ENCODE measurements at places on chromosomes 6 and 20.

- no peak for DNase-seq
Measured at GRCh38 chr6:169998457-169998856, 247.0 kb downstream of the ERMARD start.

DNA sequence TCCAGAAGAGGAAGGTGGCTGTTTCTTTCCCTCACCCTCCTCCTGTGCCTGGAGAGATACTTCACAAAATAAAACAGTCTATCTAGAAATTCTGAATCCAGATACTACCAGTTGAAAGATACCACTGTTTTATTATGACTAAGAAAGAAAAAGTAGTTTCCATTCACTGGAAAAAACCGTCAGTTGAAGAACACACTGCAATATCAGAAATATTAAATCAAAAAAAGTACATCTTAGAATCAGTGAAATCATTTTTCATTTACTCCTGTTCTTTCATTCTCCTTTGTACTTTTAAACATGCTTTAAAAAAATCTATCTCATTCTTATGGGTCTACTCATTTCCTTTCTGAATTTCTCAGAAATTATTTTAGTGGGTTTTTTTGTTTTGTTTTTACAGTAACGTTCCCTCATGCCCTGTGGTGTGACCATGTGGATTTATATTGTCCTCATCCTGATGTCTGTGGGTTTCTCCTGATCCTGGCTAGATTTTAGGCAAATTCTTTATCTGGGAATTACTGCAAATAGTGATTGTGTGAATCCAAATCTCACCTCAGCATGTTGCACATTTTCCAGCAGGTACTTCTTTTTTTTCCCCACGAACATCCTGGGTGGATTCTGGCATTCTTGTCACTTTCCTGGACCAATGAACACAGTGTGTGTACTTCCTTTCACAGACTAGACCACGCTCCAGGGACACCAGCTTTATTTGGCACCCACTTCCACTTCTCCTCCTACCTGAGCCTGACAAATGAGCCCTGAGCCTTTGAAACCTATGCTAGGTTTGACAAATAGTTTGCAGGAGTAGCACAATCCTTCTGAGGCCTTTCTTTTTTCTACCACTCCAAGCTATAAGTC, 114.0 kb upstream of the LAMP5 start:
- DNase-seq = no peak

GRCh38 chr6:162109480-162110050, 618.0 kb downstream of the PRKN start:
- DNase-seq = no peak

GRCh38 chr20:46930640-46931339, 36.1 kb downstream of the EYA2 start:
- DNase-seq = peak; percentile 64

DNA sequence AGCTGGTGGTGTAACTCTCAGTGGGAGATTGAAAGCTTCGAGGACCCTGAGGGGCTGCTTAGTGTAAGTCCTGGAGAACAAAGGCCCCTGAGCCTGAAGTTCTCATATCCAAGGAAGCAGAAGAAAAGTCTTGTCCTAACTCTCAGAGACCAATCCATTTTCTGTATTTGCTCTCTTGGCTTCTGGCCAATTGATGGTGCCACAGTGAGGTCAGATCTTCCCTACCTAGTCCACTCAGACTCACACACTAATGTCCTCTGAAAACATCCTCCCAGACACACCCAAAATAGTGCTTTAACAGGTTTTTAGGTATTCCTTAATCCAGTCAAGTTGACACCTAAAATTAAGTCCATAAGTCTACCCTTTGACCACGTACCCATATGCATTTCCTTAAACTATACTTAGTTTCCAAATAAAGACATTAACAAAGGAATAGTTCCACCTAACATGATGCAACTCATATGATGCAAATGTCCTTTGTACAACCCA, 29.4 kb downstream of the ZNF292 start:
- no peak for DNase-seq

DNA sequence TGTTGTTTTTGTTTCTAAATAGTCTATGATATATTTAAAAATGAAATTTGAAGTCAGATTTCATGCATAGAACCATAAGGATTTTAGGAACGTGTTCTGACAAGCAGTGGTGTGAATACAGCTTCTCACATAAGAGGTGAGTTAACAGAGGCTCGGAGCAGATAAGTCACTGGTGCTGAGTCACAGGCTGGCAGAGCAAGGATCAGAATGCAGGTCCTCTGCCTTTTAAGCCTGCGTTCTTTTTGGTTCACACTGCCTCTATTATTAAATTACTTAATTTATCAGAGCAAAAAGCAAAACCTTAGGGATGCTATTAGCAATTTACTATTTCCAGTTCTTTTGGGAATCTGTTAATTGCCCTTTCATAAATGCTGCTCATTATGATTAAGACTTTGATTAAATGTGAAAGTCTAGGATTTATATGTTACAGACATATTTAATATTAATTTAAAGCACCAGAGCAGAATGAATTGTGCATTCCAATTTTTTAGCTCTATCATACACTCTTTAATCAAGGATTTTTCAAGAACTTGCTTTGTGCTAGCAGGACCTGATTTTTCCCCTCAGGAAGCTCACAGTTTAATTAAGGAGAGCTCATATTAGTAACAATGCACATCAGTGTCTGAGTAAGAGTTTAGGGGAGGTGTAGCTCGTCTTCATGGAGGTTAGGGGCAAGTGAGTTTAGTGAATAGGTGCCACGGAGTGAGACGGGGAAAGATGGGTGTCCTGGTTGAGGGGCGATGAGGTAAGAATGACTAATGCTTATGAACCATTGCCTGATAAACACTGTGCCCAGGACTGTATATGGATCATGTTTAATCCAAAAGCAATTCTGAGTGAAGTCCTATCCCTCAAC, 212.7 kb upstream of the AGPAT4 start:
- DNase-seq = no peak

DNA sequence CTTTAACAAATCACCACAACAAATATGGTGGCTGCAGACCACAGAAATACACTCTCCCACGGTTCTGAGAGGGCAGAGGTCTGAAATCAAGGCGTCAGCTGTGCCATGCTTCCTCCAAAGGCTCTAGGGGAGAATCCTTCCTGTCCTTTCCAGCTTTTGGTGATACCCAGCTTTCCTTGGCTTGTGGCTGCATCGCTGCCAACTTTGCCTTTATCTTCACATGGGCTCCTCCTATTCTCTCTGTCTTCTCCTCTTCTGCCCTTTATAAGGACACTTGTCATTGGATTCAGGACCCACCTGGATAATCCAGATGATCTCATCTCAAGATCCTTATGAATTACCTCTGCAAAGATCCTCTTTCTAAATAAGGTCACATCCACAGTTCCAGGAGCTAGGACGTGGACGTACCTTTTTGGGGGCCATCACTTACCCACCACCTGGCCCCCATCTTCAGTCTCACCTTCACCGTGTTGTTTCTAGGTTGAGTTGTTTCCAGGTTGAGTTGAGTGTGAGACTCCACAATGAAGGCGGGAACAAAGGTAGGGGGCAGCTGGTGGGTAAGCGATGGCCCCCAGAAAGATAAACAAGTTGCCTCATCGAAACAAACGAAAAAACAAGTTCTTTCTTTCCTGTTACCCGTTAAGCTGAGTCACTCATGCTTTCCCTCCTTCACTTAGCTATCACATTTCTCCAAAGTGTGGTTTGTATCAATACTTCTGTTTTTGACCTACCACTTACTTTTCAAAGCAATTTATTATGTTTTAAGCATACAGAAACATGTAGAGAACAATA, 68.9 kb upstream of the SLC22A16 start:
- DNase-seq = no peak

- DNase-seq = no peak
Measured at GRCh38 chr6:29967379-29968010, 25.2 kb downstream of the HLA-A start.

DNA sequence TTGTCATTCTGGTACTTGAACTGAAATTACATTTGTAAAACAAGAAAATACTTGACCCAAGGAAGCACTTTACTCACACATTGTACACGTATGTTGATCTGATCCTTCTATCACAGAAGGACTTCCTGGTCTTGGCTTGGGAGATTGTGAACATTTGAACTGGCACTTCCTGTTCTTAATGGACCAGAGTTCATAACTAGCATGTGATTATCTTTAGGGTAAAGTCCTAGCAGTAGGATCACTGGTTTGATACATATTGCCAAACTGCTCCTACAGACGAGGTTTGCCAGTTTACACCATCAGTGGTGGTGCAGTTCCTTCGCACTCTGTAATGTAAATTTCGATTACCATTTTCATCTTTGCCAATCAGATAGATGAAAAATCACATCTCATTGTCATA, 12.7 kb downstream of the HECA start:
- DNase-seq = no peak

DNA sequence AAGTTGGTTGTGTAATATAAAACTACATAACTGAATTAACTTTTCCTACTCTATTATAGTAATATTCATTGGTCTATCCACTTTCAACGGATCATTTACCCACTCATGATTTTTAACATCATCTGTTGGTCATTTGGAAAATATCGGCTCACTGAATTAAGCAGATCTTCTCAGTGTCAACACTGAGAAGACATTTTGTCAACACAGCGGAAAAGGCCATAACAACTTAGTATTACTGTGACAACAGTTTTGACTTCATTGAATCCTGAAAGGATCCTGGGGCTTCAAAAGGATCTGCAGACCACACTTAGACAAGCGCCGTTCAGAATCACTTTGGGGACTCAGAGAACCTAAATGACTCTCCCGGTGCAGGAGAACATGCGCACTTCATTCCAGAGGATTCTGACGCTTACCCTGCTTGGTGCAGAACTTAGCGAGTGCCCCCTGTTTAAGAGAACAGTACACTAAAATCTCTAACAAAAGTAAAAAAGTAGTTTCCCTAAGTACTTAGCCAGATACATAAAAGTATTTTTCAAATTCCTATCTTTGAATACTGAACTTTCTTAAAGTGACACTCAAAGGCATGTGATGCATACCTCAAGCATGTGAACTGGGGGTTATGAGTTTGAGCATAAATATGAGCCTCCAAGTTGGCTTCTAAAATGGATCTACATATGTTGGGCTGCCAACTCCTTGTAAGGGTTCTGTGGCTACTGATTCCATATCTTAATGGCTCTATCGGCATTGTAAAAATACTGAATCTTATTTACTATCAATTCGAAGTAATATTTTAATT, 4.0 kb downstream of the ZBTB2 start:
- DNase-seq = peak; percentile 39

- DNase-seq = no peak
Measured at GRCh38 chr20:18721551-18722115, 92.0 kb upstream of the SCP2D1 start.

- peak; percentile 79 for DNase-seq
Measured at GRCh38 chr6:26233649-26234420, 131.2 kb upstream of the BTN3A2 start.

GRCh38 chr6:137387096-137387764, 107.0 kb downstream of the OLIG3 start:
- DNase-seq = no peak

GRCh38 chr6:12593771-12594529, 122.6 kb upstream of the PHACTR1 start:
- peak; percentile 64 for DNase-seq

DNA sequence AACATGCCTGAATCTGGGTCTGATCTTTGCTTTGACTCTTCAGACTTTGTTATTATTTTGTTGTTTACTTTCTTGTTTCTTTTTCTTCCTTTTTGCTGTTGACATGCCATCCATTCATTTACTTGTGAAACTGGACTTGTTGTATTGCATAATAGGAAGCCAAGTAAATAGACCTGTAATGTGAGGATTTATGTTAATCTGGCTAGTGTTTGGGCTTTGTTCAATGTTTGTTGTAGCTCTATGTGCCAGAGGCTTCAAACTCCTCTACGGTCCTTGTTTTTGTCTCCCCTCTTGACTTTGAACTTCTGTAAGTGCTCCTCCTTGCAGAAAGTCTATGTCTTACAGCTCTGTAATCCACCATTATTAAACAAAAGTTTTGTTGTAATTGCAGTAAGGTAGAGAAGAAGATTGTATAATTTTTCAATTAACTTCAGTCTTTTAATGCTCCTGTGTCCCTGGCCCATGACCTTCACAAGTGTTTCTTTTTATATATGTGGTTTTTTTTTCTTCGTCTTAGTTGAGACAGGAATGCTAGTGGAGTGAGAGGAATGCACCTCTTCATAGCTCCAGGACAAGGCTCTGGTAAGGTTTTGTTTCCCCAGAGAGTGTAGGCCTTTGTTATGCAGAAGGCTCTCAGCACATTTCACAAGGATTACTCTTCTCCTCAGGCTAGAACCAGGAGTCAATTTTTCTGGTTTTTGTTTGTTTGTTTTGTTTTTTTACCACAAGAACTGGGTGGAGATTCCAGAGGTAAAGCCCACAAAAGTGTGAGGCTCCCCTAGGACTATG, 1061.8 kb upstream of the CITED2 start:
- no peak for DNase-seq

GRCh38 chr6:33372526-33373123, 19.0 kb upstream of the KIFC1 start:
- DNase-seq = no peak

- no peak for DNase-seq
Measured at GRCh38 chr6:47348316-47348863, 38.7 kb upstream of the TNFRSF21 start.

DNA sequence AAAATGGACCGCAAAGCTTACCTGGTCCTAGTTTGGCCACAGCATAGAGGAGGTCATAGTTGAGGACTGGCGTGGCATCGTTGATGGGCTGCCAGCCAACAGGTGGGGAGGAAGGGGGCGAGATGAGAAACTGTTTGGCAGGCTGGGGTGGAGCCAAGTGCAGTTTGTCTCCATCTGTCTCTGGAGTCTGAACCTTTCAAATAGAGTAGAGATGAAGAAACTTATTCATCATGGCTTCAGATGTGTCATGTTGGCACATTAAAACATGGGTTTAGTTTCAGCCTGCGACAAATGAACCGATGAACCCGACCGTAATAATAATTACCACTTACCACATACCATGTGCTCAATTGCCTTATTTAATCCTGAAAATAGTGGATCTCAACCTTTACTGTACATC, 75.9 kb upstream of the ENPP5 start:
- no peak for DNase-seq

DNA sequence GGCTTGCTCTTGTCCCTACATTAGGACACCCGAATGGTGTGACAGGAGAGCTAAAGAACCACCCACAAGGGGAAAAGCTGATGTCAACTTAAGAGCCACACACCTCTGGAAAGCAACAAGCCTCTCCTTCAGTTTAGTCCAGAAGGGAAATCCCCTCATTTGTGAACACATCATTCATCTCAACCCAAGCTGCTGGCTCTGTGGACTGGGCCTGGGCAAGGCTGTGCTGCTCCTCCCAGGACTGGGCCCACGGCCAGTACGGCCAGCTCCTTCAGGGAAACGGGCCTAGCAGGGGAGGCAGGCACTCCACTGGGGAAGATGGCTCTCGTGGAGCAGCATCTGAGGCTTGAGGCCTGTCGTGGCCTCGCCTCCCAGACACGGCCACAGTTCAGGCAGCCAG, 12.8 kb upstream of the SLC4A11 start:
- peak; percentile 61 for DNase-seq

GRCh38 chr20:24411003-24411833, 58.2 kb upstream of the SYNDIG1 start:
- no peak for DNase-seq

GRCh38 chr20:50932691-50933280, 1.5 kb upstream of the ADNP start:
- peak; percentile 71 for DNase-seq
